Cortex of kidney (tissue), 1 donor: ENCODE measurements at places on chromosomes 12 and 14.

DNA sequence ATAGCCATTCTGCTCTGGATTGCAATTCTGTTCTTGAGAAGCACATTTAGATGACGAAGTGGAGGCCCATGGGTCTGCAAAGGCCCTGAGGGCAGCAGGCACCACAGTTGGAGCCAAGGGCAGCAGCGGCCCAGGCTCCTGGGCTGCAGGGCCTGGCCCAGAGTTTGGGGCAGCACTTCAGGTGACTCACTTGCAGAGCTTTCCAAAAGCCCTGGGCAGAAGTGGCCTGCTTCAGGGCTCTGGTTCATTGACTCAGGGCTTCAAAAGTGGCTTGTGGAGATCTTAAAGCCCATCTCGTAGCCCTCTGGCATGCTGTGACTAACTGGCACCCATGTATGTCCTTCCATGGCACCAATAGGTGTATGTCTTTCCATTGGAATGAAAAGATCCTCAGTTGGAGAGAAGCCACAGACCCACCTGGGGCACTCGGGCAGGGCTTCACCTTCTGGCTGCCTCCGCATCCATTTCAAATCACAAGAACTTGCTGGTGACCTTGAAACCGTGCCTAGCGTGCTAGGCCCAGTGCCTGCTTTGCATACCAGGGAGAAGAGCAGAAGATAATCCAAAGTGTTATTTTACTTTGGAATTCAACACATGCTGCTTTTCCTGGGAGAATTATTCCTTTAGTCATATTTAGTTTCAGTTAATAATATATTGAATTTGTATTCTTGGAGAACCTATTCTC lies 106.7 kb downstream of the PRMT8 start:
- DNase-seq = no peak

- no peak for DNase-seq
Observed at GRCh38 chr12:103494051-103494733, 1.6 kb downstream of the C12orf42 start.

DNA sequence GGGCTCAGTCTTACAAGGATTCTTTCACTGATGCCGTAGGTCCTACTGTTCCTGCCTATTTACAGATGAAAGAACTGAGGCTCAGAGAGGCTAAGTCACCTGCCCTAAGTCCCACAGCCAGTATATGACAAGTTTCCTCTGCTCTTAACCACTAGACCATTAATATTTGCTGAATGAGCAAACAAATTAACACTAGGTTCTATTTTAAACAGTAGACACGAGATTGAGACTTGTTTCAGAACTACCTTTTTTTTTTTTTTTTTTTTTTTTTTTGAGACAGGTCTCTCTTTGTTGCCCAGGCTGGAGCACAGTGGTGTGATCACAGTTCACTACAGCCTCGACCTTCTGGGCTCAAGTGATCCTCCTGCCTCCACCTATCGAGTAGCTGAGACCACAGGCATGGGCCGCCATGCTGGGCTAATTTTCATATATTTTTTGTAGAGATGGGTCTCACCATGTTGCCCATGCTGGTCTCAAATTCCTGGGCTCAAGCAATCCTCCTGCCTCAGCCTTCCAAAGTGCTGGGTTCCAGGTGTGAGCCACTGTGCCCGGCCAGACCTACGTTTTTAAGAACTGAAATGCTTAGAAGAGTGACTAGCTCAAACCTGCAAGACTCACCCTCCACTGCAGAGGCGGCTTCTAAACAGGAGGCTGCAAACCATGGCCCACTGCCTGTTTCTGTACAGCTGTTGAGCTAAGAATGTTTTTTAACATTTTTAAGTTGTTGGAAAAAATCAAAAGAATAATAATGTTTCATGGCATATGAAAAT lies 12.9 kb downstream of the SYNE3 start:
- no peak for DNase-seq

GRCh38 chr12:5328669-5329517 lies 103.0 kb upstream of the NTF3 start:
- DNase-seq = no peak

GRCh38 chr12:113862590-113863454 lies 103.3 kb downstream of the RBM19 start:
- no peak for DNase-seq

DNA sequence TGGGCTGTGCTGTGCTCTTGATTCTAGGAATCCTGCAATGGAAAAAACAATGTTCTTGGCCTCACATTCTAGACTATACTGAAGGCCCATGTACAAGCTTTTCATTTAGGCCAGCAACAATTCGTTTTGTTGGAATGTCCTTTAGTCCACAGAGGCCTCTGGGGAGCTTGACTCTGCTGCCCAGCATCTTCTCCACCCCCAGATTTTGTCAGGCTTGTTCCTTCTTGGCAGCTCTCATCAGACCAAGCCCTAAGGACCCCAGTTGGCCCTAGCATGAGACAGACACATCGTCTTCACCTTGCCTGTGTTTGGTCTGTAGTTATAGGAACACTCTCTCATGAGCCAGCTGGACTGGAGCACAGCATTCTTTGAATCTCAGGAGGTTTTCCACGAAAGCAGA lies 300.1 kb downstream of the VRK1 start:
- no peak for DNase-seq
